ENCODE measurements at places on chromosomes 7 and 10. TPM values are rescaled to one million over a fixed set of nuclear protein-coding genes. Genes with fewer than 3 reads are reported as not detected.

Gene ASZ1
- total RNA-seq = 6.1 TPM

Gene PRSS37
- not detected for total RNA-seq

Gene SPDYE9
- total RNA-seq = not detected

Gene AGBL3
- 1.4 TPM for total RNA-seq

Gene MPP7
- 16.1 TPM for total RNA-seq

Gene NPM3
- total RNA-seq = 43.7 TPM
